ENCODE measurements at places on chromosomes 16 and 17. TPM values are rescaled to one million over a fixed set of nuclear protein-coding genes. Genes with fewer than 3 reads are reported as not detected.

DNA sequence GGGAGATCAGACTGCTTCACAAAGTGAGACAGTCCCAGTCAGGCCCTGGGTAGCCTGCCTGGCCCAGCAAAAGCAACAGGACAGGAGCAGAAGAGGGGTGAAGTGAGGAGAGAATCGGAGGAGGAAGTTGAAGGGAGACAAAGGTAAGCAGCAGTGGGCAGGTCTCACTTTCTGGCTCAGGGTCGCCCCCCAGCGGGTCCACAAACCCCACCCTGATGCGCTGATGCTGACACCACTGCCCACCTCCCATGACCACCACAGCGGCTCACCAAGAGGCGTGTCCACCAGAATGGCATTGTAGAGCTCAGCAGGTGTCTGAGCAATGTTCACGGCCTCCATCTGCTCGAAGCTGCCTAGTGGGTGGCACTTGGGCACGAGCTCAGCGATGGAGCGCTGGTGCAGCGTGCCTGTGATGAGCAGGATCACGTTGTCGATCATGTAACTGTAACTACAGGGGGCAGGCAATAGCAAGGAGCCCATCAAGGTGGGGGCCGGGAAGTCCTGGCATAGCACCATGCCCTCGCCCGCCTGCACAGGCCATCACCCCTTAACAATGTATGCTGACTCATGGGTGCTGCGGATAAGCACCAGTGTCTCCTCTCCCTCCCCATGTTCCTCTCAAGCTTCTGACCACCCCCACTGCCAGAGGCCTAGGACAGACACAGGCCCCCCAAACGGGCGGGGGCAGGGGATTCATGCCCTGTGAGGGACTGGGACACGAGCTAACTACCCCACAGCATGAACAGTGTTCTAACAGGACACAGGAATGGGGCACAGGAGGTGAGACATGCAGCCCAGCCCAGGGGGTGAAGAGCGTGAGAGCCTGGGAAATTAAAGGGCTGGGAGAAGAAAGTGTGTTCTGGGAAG, 13.6 kb downstream of the HSD11B2 start:
- no peak for DNase-seq

DNA sequence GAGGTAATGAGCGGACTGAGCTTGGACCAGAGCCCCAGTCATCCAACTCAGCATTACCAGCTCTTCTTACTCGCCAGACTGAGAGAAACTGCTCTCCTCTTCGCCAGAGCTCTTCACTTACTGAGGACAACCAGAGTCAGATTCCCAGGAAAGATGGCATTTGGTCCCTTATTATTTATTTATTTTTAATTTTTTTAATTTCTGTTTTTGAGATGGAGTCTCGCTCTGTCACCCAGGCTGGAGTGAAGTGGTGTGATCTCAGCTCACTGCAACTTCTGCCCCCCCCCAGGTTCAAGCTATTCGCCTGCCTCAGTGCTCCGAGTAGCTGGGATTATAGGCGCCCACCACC, 23.3 kb downstream of the DEXI start:
- no peak for DNase-seq

GRCh38 chr16:17329391-17329790, 141.4 kb downstream of the XYLT1 start:
- no peak for DNase-seq

- no peak for DNase-seq
These were observed 242.3 kb downstream of the MAF start for GRCh38 chr16:79358188-79358587.

GRCh38 chr17:28508211-28508724, 2.1 kb downstream of the FOXN1 start:
- DNase-seq, result no peak

GRCh38 chr17:50173335-50173941, 7.6 kb downstream of the SGCA start:
- DNase-seq, result peak; percentile 90

DNA sequence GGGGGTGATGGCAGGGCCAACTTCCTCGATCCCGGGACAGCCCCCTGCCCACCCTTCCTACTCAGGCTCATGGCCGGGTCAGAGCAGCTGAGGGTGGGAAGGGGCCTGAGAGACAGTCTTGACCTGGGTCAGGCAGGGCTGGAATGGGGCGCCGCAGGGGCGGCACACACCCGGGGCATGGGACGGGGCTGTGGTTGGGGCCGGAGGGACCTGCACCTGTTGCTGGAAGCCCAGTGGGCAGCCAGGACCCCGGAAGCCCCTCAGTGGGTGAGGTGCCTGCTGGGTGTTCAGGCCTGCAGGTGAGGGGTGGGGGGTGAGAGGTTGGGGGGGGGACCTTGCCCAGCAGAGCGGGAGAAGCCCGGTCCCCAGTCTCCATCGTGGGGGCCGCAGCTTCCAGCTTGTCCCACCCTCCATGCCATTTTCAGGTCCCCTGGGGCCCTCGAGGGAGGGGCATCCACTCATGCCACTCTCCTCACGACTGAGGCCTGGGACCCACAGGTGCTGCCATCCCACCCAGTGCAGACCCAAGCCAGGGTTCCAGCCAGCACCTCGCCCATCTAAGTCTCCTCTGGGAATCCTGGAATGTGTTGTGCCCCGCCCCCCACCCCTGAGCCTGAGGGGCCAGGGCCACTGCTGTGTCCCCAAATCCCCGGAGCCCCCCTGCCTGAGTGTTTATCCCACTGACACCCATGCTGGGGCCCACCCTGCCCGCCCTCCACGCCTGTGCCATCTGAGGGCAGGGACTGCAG, 43.4 kb upstream of the ACSF3 start:
- no peak for DNase-seq

SENP3 gene
- 34.1 TPM for polyA plus RNA-seq

ZNF423 gene
- 34.5 TPM for polyA plus RNA-seq

DPEP2 gene
- polyA plus RNA-seq, result 2.3 TPM

MT1M gene
- 1.9 TPM for polyA plus RNA-seq

SYT17 gene
- 6.0 TPM for polyA plus RNA-seq

KRTAP9-8 gene
- polyA plus RNA-seq, result not detected

BHLHA9 gene
- not detected for polyA plus RNA-seq

ZG16 gene
- polyA plus RNA-seq, result not detected

CCR7 gene
- 0.49 TPM for polyA plus RNA-seq

ARL4D gene
- 10.7 TPM for polyA plus RNA-seq

KRTAP4-4 gene
- polyA plus RNA-seq, result not detected

FBXW10B gene
- 1.9 TPM for polyA plus RNA-seq

KCNH6 gene
- not detected for polyA plus RNA-seq
